ENCODE measurements at places on chromosomes 13 and 19.

DNA sequence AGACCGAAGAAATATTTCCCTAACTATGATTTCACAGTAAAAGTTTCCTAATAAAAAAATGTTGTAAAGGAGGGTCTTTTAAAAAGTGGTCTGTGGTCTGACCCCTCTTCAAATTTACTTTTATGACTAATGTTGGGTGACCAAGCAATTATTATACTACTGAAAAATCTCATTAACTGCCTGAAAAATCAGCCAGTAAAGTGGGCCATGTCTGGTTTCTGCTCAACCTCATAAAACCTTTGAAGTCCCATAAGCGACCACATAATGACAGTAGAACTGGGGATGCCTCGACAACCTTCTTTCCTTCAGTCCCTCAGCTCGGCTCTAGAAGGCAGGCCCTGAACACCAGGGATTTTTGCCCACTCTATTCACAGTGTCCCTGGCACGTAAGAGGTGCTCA is 434.3 kb downstream of the EFNB2 start:
- DNase-seq, result no peak

DNA sequence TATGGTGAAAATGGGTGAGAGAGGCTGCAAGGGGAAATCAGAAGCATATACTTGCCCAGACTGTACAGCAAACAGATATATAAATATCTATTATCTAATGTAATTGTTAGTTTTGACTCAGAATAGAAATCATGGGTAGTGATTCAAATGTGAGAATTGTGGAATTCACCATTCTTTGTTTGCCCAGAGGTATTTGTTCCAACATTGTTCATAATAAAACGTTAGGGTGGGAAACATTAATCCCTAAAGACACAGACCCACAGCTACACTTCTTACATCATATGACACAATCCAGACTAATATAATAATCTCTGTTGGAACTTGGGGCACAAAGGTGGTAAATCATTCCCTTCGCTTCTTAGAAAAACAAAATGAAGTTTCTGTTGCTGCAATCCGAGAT is 646.5 kb upstream of the SLITRK6 start:
- DNase-seq, result no peak

GRCh38 chr13:34748596-34748995 is 193.5 kb upstream of the NBEA start:
- DNase-seq, result no peak

- no peak for DNase-seq
Measured at GRCh38 chr13:31042481-31043165, 110.2 kb downstream of the TEX26 start.

DNA sequence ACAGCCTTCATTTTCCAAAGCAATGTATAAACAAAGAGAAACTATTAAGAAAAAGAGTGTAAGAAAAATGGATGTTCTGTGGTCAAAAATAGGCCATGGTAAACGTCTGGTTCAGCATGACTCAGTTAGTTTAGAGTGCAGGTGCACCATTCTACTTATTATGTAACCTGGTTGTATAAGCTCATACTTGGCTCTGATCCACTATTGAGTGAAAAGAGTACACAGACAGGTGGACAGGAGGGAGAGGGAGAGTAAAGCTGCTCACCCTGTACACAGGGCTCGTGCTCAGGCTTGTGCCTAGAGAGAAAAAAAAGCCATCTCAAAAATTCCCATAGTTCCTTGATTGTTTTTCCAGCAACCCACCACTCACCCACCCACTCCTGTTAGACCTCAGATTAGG is 85.8 kb upstream of the ZNF91 start:
- DNase-seq, result no peak

GRCh38 chr13:40187841-40188591 is 478.4 kb downstream of the FOXO1 start:
- DNase-seq, result peak; percentile 85

- no peak for DNase-seq
Measured at GRCh38 chr19:47363758-47364531, 14.8 kb downstream of the DHX34 start.

DNA sequence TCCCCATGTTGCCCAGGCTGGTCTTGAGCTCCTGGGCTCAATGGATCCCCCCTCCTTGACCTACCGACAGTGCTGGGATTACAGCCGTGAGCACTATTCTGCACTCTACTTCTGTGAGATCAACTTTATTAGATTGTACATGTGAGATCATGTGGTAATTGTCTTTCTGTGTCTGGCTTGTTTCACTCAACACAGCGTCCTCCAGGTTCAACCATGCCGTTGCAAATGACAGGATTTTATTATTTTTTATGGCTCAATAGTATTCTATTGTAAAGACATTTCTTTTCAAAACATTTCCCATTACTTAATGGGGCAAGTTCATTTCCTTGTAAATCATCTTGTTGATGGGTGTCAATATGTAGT is 1.5 kb upstream of the OBI1 start:
- no peak for DNase-seq

DNA sequence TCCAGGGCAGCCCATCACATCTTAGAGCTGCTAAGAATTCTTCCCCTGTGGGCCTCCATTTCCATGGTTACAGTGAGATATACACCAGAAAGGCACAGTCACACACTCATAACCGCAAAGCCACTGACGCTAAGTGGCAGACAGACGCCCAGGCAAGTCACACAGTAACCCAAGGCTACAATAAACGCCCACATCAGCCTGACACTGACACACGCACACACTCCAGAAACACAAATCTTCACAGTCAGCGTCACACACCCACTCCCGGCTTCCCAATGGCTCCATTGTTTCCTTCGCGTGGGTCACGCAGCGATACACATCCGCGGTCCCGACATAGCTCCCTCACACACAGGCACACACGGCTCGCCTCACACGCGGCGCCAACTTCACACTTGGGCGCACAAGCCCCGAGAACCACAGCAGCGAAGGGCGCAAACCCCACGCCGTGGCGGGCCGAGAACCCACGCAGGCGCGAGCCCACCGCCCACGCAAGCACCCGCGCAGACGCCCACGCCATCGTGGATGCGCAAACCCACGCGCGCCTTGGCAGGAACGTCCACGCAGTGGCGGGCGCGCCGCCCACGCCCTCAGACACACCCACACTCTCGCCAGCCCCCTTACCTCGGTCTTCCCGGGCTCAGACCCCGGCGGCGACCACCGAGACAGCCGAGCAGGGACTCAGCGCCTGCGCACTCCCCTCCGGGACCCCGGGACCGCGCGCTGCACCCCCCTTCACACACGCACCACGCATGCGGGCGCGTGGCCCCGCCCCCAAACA is at the start of gene ZNF667:
TSS of gene ZNF667 (minus strand) at position 695 of the 778 bp plus-strand sequence. CDS start 14,975 bp downstream, outside the sequence.
- no peak for DNase-seq

DNA sequence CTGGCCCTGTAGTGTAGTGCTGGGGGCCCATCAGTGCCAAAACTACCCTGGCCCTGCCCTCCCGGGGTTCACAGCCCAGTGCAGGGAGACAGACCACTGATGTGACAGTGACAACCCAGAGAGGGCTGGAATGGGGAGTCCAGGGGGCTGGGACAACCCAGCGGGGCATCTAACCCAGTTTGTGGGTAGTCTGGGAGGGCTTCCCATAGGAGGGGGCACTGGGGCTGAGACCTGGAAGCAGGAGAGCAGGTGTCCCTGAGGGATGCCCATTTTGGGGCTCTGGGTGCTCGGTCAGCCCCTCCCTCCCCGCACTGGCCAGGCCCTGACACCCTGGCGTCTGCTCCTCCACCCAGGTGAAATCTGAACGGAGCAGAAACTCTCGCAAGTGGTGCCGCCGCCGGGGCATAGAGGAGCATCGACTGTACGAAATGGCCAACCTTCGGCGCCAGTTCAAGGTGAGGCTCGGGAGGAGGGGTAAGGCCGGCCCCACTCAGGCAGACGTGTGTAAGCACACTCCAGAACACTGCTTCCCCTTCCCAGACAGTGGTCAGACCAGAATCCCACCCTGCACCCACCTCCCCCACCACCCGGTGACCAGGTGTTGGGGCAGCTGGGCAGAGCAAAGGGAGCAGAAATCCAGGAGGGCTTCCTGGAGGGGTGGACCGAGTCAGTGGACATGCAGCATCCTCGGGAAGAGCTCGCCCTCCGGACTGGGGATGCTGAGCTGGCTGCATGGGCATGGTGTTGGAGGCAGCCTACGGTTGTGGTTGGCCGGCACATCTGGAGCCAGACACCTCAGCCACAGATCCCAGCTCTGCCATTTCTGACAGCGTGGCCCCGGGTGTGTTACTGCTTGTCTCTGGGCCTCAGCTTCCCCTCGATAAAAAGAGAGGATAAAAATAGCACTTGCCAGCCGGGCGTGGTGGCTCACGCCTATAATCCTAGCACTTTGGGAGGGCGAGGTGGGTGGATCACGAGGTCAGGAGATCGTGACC is 24.4 kb downstream of the DHX34 start:
- no peak for DNase-seq

DNA sequence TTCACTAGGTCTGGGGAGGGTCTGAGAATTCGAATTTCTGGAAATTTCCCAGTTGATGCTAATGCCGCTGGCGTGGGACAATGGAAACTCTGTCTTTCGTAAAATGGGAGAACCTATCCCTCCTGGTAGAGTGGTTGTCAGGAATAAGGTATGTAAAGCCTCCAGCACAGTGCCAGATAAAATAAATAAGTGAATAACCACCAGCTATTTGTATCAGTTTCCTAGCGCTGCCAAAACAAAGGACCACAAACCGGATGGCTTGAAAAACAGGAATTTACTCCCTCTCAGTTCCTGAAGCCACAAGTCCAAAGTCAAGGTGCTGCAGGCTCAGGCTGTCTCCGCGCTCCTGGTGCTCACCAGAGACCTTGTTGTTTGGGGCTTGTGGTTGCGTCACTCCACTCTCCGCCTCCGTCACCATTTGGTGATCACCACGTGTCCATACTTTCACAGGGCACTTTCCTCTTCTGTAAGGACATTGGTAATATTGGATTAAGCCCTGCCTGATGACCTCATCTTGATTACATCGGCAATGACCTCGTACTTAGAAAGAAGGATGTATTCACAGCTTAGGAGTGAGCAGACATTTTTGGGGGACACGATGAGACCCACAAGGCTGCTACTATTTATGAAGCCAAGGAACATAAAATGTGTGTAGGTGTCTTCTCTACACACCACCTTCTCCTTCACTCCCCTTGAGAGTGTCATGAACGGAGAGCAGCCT is 428.5 kb downstream of the IRS2 start:
- DNase-seq, result no peak

DNA sequence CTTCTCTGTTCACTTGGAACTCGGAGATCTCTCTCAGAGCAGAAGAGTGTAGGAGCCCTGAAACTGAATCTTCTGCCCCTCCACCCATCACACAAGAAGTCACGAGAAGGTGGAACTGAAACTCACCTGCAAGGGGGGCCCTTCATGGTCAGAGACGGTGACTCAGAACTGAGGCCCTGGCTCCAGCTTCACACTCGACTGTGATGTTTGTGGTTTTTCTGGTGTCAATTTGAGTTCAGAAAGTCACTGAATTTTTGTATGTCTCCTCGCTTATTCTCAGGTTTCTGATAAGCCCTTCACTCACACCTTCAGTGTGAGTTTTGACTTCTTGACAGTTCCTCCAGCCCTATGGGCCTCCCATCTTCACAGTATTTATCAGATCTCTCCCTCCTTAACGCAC is 23.1 kb downstream of the SIGLEC5 start:
- DNase-seq, result no peak

DNA sequence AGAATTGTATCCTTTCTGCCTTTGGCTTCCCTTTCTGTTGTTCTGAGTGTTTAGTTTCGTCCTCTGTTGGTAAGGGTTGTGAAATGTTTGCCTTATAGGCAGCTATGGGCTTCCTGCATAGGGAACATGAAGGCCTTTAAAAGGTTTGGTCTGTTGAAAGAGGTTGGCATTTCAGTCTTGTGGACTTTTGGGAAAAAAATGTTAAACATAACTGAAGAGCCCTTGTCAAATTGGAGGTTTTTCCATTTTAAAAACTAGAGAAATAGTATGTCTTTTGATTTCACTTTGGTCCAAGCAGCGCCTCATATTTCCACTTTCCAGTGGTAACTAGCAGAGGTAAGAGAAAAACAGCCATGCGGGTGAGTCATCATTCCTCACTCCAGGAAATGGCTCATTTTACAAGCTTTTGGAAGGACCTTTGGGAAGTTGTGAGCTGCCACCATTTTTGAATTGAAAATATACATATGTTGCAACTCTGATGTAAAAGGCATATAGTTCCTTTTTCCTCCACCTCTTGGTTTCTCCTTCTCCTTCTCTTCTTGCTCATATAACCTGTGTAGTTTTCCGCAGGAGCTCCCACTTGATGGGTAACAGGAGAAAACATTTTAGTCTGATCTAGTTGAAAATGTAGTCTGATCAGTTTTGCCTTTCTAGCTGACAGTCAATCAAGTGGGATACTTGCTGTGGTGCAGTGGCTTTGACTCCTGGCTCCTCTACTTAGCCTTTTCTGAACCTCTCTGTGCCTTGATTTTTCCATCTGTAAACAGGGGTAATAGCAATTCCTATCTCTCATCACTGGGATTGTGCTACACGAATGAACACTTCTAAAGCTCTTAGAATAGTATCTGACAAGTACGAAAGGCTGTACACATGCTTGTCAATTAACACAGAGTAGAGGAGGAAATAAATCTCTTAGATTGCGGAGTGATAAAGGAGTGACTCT is 23.0 kb downstream of the GPC6 start:
- DNase-seq, result no peak

DNA sequence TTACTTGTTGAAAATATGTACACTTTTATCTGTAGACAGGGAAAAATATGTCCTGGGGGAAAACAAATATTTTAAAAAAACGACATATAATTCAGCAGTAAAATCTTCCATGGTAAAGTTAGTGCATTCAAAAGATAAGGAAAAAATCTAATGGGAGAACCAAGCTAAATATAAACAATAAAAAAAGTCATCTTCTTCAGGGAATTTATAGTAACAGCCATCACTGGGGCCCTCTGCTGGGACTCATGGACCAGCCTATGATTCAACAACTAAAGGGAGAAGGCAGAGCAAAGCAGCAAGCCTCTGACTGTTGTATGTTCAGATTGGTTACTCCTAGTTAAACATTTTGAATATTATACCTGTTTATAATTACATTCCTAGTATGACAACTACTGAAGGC is 93.0 kb downstream of the ITGBL1 start:
- no peak for DNase-seq

GRCh38 chr13:66367356-66367755 is 862.8 kb downstream of the PCDH9 start:
- DNase-seq, result no peak

GRCh38 chr19:52138278-52138982 is 1.3 kb downstream of the ZNF616 start:
- peak; percentile 64 for DNase-seq

Data from activated effector memory CD4-positive, alpha-beta T cell treated with anti-CD3 and anti-CD28 coated beads, Interleukin-2, amount 50 U/mL, for 16 hours (primary cell).